Iris pigment epithelial cell (primary cell): ENCODE measurements at places on chromosomes 16 and 17.

- DNase-seq, result no peak
Observed at GRCh38 chr16:50414152-50414551, 45.4 kb upstream of the BRD7 start.

DNA sequence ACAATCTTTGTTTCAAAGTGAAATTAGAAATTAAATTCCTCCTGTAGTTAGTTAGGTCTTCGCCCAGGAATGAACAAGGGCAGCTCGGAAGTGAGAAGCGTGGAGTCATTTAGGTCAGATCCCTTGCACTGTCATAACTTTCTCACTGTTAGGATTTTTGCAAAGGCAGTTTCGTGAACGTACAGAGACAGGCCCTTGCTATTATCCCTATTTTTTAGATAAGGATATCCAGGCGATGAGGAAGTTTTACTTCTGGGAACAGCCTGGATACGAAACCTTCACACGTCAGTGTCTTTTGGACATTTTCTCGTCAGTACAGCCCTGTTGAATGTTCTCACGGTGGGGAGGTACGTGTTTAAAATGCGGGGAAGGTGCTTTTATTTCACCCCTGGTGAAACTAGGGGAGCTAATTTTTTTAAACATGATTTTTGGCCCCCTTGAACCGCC is 318 bp upstream of the RBL2 start:
- peak; percentile 3 for DNase-seq

DNA sequence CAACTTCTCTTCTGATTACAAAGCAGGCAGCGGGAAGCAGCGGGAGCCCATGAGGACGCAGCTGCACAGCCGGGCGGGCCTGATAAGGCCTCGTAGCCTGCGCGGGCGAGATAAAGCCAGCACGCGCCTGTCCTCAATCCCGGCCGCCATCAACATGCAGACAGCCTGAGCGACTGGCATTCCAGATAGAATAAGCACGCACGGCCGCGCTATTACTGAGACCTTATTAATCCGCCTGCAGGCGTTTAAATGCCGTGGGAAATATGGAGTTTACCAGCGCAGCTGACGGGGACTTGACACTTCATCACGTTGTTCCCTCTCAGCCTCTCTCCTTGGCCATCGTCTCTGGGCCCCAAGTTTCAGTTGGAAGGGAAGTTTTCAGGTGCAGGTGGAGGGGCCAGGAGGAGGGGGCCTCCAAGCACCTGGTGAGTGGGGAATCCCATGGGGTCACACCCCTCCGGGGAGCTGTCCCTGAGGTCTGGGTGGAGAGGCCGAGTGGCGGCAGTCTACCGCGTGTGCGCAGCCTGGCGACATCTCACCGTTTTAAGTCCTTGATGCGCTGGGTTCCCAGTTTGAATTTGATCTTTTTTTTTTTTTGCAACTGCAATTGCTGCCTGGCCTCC is 27.3 kb upstream of the CBFA2T3 start:
- no peak for DNase-seq

GRCh38 chr17:75904749-75905521 is at the start of gene MRPL38:
Gene MRPL38, minus strand, starts transcription at chr17:75904884. Its CDS starts 9 bp downstream, at chr17:75904875.
- peak; percentile 92 for DNase-seq

- no peak for DNase-seq
Observed at GRCh38 chr17:29012535-29012934, 6.7 kb upstream of the SEZ6 start.

DNA sequence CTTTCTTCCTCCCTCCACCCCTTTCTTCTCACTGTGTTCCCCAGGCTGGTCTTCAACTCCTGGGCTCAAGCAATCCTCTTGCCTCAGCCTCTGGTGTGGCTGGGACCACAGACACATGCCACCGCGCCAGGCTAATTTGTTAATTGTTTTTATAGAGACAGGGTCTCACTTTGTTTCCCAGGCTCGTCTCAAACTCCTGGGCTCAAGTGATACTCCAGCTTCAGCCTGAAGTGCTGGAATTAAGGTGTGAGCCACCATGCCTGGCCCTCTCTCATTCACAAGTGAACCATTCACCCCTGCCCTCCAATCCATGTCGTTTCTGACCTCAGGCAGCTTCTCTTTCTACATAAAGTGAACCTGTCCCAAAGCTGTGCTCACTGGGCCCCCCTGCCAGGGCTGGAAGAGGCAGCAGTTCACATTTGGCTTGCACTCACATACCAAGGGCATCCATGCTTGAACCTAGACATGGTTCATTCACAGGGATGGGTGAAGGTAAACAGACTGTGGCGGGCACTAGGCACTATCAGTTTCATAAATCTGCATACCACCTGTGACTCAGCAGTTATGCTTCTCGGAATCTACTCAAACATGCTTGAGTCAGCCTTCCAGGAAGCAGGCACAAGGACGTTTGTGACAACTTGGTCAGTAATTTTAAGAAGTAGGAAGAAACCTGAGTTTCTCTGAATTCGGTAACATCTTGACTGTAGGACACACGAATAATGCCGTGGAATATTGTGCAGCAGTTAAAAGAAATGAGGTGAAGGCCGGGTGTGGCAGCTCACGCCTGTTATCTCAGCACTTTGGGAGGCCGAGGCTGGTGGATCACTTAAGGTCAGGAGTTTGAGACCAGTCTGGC is 6.0 kb upstream of the RNF213 start:
- DNase-seq, result peak; percentile 93
